ENCODE measurements at places on chromosomes 13 and 19.

- DNase-seq = no peak
These were observed 37.7 kb downstream of the RAP2A start for GRCh38 chr13:97471711-97472110.

GRCh38 chr19:55383279-55384130, 587 bp downstream of the TMEM238 start:
- peak; percentile 27 for DNase-seq

GRCh38 chr13:77298426-77298825, 28.5 kb downstream of the MYCBP2 start:
- DNase-seq = no peak

GRCh38 chr19:46839752-46840497, 10.7 kb downstream of the AP2S1 start:
- no peak for DNase-seq

DNA sequence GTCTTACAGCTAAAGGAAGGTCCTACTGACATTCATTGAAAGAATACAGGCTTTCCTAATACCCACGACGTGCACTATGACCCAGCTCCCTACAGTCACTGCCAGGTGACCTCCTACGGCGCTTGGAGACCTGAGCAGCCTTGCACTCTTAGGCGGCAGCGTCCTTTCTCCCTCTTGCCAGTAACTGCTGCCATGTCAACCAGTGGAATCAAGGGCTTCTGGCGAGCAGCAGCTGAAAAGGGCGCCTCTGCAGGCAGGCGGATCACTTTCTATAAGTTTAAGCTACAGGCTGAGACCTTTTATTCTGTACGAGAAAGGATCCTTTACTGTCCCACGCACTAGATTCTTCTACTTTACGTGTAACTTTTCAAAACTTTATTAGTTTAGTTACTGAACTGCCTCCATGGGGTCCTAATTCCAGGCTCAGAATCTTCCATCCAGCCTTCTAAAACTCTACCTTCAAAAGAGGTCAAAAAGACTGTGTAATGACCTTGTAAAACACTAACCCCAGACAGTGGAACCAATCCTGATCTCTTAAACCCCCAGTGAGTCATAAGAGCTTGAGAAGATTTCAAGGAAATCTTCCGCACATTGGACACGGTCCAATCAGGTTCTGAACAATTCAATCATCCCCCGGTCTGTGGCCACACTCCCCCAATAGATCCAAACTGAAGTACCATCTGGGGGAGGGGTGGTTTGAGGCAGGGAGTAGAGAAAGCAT, 1.9 kb downstream of the KCTD12 start:
- no peak for DNase-seq

- no peak for DNase-seq
These were observed 24.3 kb downstream of the ARHGEF7 start for GRCh38 chr13:111139452-111139851.

- no peak for DNase-seq
These were observed 21.3 kb upstream of the TINCR start for GRCh38 chr19:5588906-5589676.

DNA sequence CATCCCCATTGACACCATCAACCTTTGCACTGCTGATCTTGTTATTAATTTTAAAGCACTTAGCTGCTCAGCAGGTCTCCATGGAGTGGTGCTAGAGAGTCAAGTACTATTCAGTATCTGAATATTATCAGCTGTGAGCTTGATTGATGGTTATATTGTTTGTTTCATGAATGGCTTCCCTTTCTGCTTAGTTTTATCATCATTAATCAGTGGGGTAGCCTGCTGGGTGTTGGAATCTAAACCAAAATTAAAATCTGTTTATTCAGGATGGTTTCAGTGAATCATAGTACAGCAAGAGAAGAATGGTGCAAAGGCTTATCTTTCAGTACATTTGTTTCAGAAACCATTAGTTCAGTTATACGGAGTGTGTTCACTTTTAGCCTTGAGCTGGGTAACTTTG, 42.5 kb upstream of the SCEL start:
- no peak for DNase-seq

DNA sequence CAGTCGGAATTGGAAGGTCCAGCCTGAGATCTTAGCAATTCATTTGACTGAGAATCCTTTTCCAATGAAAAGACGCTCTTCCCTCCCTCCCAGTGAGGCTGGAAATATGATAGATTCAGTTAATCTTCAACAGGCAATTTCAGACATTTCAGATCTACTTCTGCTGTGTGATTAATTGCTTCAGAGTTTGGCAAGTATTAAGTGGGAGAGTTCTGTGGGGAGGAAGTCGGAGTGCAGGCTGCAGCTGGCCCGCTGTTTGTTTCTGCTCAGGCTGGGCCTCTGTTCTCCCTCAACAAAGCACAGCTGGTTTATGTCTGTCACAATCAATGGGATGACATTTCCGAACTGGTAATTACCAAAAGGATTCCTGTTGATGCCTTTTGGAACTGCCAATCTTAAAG, 178.2 kb downstream of the NDFIP2 start:
- DNase-seq = no peak

DNA sequence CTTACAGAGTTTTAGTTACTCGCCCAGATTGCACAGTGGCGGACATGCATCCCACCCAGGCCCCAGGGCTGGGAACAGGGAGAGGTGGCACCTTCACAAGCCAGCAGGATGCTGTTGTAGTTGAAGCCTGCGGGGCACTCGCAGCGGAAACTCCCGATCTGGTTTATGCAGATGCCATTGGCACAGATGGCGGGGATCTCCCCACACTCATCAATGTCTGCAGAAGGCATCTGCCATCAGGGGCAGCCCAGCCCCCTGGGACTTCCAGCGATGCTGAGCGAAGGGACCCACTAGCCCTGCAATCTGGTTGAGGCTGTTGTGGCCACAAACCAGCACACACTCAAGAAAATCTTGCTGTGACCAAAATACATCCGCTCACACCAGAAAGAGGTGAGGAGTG, 44.6 kb downstream of the CCL25 start:
- DNase-seq = no peak

DNA sequence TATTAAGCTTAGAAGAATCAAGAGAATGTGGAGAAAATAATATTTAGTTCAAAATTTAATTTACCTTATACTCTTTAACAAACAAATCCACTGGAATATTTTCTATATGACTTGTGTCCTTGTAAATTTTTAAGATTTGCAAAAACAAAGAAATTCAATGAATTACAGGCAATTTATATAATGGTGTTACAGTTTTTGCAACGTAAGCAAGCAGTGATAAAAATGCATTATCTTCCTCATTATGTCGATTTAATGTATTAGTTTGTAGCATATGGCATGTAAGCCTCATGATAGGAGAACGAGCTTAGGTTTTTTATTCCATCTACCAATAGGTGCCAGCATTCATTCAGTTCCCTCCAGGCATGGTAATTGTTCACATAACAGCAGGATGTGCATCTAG, 100.0 kb upstream of the PCDH9 start:
- DNase-seq = no peak

GRCh38 chr13:20544201-20544923, 18.7 kb upstream of the CRYL1 start:
- DNase-seq = no peak

GRCh38 chr19:29086182-29086581, 126.8 kb downstream of the UQCRFS1 start:
- DNase-seq = no peak

GRCh38 chr13:75875450-75875849, 239.3 kb downstream of the LMO7 start:
- no peak for DNase-seq

DNA sequence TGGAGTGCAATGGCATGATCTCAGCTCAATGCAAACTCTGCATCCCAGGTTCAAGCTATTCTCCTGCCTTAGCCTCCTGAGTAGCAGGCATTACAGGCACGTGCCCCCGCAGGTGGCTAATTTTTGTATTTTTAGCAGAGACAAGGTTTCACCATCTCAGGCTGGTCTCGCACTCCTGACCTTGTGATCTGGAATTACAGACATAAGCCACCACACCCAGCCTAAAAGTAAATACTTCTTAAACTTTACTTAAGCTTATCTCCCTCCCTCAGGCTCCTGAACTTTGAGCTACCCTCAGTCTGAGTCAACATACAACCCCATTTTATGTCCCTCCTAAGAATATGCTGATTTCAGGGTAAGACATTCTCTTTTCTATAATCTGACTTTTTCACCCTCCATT, 66.1 kb downstream of the ZNF486 start:
- no peak for DNase-seq

DNA sequence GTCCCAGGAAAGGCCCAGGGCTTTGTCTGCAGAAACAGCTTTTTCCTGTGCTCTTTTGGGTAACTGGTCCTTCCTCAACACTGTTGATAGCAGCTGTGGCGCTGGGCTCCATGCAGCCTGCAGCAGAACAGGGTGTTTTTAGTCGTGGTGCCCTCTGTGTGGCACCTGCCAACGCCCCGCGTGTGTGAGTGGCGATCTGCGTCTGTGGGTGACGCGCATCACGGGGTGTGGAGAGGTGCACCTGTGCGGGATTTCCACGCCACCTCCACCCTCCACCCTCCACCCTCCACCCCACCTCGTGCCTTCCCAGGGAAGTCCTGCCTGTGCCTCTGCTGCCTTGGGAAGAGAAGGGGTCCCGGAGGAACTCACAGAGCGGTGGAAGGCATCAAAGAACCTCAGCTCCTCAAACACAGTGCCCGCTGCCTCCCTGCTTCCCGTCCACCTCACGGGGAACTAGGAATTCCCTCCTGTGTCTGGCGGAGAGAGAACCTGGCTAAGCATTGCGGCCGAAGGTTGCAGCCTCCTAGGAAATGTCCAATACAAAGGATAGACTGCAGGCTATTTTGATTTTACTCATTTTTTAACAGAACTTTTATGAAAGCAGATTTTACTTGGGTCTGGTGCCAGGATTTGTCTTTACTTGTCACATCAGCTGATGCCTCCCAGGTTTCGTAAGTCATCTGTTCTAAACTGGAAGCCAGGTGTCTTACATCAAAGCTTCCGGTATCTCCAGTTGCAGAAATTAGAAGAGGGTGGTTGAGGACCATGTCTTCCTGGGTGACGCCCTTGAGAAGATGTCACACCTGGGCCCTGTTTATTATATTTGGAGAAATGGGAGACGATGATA, 84.0 kb downstream of the ATP11A start:
- DNase-seq = no peak

DNA sequence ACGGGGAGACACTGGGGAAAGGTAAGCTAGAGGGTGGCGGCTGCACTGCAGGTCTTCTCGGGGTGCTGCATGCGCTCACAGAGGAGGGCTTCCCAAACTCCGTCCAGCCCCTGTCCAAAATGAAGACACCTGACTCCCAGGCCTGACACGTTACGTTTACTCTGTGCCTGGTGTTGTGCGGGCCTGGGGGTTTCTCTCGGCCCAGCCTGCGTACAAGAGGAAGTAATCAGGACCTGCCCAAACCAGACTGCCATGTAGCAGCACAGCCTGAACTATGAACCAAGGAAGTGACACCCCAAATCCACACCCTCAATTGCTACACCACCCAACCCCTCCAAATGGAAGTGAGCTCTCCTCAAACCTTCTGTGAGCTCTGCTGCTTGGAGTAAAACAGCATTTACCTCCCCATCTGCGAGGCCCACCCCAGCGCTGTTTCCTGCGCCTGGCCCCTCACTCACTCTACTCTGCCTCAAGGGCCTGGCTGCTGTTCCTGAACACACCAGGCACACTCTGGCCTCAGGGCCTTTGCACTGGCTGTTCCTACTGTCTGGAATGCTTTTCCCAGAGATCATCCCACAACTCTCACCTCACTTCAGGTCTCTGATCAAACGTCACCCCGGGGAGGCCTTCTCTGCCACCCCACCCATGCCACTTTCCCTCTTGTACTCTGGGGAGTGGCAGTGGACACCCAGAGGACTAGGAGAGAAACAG, 3.0 kb downstream of the HSPBP1 start:
- DNase-seq = no peak

- no peak for DNase-seq
These were observed 93.7 kb downstream of the NLRP12 start for GRCh38 chr19:53730391-53730790.

- no peak for DNase-seq
These were observed 10.1 kb downstream of the OR1I1 start for GRCh38 chr19:15091918-15092753.

GRCh38 chr13:75220238-75220542, 261.8 kb downstream of the TBC1D4 start:
- DNase-seq = no peak

Measured in T-helper 22 cell (primary cell).